ENCODE measurements at places on chromosomes 16 and 17.

GRCh38 chr17:79368521-79368920, 242.3 kb downstream of the RBFOX3 start:
- no peak for DNase-seq

DNA sequence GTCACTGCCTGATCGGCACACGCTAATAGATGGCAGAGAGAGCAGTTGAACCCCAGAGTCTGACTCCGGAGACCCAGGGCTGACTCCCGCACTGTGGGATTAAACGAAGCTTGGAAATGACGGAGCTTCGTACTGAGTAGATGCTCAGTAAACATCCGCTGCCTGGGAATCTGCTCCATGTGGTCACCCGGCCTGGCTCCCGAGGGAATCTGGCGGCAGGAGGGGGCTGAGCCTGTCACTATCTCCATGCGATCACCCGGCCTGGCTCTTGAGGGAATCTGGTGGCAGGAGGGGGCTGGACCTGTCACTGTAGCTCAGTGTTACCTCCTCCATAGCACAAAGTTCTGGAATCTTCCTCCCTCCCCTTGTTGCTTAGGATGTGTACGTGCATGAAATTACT, 139.7 kb upstream of the CIBAR2 start:
- DNase-seq = no peak

GRCh38 chr16:50718061-50718760, 23.7 kb upstream of the CYLD start:
- no peak for DNase-seq

DNA sequence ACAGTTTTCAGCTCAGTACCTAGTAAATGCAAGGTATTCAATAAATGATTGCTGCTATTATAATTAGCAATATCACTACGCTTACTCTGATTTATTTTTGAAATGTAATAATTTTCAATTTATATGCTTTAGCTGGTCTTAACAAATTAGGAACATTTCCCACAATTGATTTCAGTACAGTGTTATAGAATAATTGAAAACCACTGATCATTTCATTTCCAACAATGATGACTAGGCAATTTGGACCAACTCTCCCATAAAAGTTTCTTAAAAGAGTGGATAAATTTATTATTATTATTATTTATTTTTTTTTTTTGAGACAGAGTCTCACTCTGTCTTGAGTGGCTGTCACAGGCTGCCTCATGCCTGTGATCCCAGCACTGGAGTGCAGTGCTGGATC, 41.1 kb downstream of the VMP1 start:
- DNase-seq = no peak

DNA sequence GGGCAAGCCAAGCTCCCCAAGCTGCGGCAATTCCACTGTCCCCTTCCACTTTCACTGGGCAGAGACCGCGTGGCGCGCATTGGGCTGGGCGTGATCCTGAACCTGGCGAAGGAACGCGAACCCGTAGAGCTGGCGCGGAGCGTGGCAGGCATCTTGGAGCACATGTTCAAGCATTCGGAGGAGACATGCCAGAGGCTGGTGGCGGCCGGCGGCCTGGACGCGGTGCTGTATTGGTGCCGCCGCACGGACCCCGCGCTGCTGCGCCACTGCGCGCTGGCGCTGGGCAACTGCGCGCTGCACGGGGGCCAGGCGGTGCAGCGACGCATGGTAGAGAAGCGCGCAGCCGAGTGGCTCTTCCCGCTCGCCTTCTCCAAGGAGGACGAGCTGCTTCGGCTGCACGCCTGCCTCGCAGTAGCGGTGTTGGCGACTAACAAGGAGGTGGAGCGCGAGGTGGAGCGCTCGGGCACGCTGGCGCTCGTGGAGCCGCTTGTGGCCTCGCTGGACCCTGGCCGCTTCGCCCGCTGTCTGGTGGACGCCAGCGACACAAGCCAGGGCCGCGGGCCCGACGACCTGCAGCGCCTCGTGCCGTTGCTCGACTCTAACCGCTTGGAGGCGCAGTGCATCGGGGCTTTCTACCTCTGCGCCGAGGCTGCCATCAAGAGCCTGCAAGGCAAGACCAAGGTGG, 9.8 kb downstream of the SARM1 start:
- no peak for DNase-seq

DNA sequence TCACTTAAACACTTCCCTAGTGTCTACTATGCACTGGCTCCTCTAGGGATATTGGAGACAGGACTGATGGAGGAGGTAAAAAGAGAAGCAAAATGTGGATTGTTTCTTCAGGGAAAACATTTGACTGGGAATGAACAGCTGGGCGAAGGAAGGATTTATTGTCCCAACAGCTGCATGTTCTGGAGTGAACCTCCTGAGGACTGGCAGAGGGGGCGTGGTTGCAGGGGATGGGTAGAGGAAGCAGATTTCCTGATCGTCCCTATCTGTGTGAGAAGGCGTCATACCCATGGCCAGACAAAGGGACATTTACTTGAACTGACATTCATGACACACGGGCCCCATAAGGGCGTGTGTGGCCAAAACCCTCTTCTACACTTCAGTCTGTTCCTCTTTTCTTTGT, 321.5 kb downstream of the MAP2K4 start:
- DNase-seq = no peak

- no peak for DNase-seq
Measured at GRCh38 chr17:3401786-3402185, 3.6 kb upstream of the OR1E1 start.

DNA sequence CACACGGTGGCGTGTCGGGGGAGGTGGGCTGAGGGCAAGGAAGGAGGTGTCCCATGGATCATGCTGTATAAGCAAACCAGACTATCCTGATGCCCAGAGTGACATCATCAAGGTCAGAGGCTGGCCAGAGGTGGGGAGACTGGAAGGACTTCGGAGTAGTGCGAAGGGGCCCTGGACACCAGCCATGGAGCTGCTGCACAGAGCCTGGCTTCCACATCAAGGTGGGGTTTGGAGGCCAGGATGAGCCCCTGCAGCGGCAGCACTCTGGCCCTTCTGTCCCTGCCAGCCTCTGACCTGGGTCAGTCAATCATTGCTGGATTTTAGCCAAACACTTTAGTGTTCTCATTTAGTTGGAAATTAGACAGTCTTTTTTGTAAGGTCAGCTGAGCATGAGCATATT, 34.8 kb downstream of the MED13 start:
- no peak for DNase-seq

- DNase-seq = no peak
Measured at GRCh38 chr16:2086812-2087747, 39.3 kb downstream of the TSC2 start.

DNA sequence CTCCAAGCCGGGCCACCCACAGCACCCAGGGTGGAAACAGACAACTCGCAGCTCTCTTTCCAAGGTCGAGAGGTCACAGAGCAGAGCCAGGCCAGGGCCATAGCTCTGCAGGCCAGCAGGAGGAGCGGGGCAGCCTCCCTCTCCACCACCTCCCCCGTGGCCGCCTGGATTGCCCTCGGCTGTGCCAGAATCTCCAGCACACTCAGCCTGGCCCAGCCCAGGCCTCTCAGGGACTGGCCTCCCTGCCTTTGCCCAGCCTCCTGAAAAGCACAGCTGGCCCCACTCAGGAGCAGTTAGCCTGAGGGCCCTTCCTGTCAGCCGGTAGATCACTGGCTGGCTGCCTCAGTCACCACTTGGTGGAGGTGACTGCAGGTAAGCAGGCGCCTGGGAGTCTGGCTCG, 85.8 kb upstream of the SEC14L1 start:
- DNase-seq = no peak

DNA sequence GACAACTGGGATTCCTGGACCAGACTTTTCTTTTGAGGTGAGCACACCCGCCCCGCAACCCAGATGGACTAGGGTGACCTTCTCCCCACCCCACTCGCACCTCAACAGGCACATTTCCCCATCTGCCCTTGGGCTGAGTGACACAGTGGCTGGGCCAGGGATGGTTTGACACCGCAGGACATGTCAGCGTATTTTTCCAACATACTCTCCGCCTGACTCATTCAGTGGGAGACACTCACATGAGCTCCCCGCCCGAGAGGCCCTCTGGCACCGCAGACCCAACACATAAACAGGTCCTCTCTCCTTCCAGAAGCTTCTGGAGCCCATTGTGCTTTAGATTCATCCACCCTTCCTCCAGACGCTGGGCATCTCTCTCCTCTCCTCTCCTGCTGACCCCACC, 69.4 kb downstream of the ZDHHC7 start:
- DNase-seq = no peak

DNA sequence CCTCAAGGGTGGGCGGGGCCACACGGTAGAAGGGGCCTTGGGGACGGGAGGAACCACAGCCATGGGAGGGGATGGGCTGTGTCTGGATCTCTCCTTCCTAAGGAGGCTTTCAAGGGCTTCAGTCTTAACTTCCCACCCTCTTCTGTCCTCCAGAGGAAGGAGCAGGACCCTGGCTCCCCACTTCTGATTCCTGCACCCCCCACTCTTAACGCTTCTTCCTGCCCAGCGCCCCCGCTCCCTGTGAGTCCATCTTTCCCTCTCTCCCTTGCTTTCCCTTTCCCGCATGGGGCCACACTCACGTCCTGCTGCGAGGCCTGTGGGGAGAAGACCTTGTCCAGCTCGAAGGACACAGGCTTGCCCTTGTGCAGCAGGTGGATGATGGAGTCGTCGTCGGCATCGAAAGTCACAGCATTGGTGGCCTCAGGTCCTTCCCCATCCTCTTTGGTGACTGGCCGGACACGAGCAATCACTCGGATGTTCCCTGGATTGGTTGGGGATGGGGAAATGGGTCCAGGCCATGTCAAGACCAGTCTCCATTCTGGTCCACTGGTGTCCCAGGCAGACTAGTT, 29.7 kb downstream of the KATNB1 start:
- DNase-seq = no peak

DNA sequence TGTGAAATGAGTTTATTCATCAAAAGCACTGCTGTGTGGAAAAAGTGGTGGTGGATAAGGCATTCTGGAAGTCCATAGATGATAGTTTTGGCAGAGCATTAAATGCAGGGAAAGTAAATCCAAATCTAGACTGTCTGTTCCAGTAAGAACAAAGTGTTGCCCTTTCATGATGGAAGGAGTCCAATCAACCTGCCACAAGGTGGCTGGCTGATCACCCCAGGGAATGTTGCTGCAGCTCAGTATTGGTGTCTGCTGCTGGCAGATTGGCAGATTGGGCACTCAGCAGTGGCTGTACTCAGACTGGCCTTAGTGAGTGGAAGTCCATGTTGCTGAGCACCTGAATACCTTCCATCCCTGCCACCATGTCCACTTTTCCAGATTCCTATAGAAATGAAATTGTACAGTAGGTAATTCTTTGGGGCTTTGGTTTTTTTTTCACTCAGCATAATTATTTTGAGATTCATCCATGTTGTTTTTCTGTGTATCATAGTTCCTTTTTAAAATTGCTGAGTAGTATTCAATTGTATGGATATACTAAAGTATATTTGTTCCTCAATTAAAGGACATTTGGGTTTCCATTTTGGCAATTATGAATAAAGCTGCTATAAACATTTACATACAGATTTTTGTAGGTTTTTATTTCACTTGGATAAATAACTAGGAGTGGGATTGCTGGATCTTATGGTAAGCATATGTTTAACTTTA, 14.3 kb downstream of the DYNLL2 start:
- no peak for DNase-seq

GRCh38 chr17:17975436-17975835, 2.8 kb downstream of the DRC3 start:
- no peak for DNase-seq

- DNase-seq = no peak
Measured at GRCh38 chr17:30344283-30345088, 10.6 kb upstream of the TMIGD1 start.

- DNase-seq = no peak
Measured at GRCh38 chr17:29592850-29593551, at the start of gene ANKRD13B. Gene ANKRD13B (plus strand): TSS chr17:29593132. CDS start chr17:29593622, 490 bp downstream.

GRCh38 chr17:973053-973452, 6.5 kb downstream of the NXN start:
- no peak for DNase-seq

DNA sequence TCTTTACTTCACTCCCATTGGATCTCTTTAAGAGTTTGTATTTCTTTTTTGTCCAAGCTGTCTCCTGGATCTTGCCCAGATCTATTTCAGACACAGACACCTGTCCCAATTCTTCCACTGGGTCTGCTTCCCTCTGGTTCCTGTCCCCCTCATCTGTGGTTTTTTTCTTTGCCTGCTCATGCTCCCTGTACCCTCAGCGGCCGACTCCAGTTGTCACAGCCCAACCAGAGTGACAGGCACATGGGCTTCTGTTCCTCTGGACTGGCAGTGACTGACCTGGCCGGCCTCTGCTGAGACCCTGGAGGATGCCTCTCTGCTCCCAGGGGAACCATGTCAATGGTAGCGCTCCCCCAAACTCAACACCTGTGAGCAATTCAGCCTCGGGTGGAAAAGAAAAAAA, 142.6 kb downstream of the WSCD1 start:
- no peak for DNase-seq

GRCh38 chr17:43003542-43004172, 2.9 kb upstream of the IFI35 start:
- DNase-seq = no peak

DNA sequence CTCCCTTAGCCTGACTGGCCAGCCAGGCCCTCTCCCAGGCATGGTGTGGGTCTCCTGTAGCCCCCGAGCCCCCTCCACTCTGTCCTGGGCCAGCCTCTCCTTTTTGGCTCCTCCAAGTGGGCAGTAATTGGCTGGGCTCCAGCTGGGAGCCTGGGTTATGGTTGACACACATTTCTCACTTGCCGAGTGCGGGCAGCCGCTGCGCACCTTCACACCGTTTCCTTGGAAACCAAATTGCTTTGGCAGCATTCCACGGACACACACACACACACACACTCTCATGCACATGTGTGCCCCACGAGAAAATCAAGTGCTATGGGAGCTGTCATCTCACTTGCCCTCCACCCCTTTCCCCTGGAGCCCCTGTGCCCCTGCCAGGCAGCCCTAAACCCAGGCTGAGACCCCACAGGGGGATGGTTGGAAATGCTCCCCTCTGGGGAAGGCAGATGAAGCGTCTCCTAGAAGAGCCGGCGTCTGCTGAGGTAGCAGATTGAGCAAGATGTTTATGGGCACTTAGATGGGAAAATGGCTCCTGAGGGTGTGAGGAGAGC, 402.7 kb upstream of the TNRC6C start:
- no peak for DNase-seq

GRCh38 chr16:24525970-24526559, 13.3 kb upstream of the RBBP6 start:
- DNase-seq = no peak

GRCh38 chr17:53571342-53571741, 251.4 kb upstream of the KIF2B start:
- no peak for DNase-seq

Measured in D721Med (cell line).